ENCODE measurements at places on chromosomes 2 and 18. TPM values are rescaled to one million over a fixed set of nuclear protein-coding genes. Genes with fewer than 3 reads are reported as not detected.

The REG3A gene
- not detected for total RNA-seq

The ST6GAL2 gene
- 0.51 TPM for total RNA-seq

DNA sequence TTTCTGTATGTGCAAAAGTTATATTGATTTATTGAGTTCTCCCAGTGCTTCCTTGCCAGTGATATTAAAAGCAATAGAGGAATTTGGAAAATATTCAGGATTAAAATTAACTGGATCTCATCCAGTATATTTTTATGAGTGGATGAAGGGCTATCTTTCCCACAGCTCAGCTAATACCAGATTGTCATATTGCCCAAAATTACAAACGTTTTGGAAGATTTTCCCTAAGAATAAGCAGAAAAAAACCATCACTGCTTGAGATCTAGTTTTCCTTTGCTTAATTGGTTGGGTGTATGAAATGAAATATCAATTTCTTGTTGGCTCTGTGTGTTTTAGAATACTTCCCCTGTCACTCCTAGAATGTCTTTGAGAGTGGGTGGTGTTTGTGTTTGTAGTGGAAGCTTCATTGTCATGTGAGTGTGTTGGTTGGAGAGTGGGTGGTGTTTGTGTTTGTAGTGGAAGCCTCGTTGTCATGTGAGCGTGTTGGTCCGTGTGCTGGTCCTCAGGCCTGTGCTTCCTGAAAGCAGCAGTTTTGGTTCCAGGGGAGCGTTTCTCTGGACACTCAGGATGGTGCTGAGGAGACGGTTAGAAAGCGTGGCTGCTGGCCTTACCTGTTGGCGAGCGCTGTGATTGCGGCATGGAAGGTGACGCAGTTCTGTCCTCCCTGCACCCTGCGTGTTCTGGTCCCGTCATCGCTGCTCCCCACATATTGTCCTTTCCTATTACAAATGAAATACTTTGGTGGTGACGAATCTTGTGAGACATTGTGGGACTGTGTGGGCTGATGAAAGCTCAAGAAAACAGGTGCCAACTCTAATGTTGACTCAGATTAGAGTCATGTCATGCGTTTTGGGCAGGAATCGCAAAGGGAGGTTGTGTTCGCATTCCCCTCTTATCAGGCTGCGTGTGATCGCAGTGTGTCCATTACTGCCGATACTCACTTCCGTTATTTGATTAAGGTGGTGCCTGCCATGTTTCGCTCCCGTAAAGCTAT, 12.4 kb downstream of the ASB1 start:
- no peak for DNase-seq

- DNase-seq = peak; percentile 49
Observed at GRCh38 chr2:169716238-169716886, 17.3 kb upstream of the KLHL23 start.

The C2orf78 gene
- total RNA-seq = not detected

GRCh38 chr18:74316257-74317170, 875 bp downstream of the C18orf63 start:
- no peak for DNase-seq

GRCh38 chr18:38698088-38698487, 1132.5 kb upstream of the CELF4 start:
- DNase-seq = no peak

The SIX2 gene
- 0.48 TPM for total RNA-seq

GRCh38 chr2:1842945-1843344, 98.6 kb upstream of the PXDN start:
- DNase-seq = no peak

Data from uterus (tissue), 4 donors.